CD4-positive, alpha-beta T cell treated with Interleukin-2 at 100 ng/mL for 4 hours (primary cell): ENCODE measurements at places on chromosomes 7 and 10.
A peak's percentile ranks its signal among the peaks of the same experiment; 100 is the strongest.

DNA sequence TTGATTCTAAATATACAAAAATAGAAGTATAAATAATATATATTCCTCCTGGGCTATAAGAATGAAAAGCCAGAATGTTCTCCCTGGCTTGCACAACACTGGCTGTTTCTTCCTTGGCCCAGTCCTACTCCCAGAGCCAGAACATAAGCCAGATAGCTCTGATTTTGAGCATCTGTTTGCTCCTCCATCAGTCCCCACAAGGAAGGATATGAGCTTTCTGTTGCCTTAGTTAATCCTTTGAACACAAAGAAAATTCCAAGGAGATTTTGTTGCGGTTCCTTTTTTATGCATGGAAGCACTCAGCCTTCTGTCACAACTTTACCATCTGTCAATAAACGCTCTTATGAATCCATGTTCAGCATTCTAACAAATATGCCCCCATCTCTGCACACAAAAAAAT lies 361.8 kb downstream of the IPMK start:
- no peak for DNase-seq

DNA sequence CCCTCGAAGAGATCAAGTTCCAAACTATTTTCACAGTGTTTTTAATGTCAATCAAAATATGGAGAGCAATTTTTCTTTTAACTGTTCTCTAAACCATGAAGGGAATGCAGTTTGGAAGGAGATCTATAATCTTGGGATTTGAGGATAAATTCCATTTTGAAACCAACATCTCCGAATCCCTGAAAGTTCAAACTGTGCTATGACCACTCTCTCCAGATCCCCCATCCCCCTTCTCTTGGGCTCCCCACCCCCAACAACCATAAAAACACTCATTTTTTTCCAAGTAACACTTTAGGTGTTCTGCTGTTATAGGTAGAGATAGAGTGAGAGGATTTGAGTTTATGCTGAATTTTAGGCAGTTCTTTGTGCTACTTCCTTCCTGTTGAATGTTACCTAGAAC lies 1.7 kb downstream of the CALD1 start:
- DNase-seq = no peak

- no peak for DNase-seq
Observed at GRCh38 chr7:12436896-12437535, 33.4 kb upstream of the VWDE start.

- no peak for DNase-seq
Observed at GRCh38 chr10:128097783-128098182, 28.4 kb downstream of the MKI67 start.

- no peak for DNase-seq
Observed at GRCh38 chr7:135517060-135517459, 7.2 kb upstream of the CNOT4 start.

GRCh38 chr10:99507265-99507664 lies 25.5 kb upstream of the NKX2-3 start:
- DNase-seq = no peak

DNA sequence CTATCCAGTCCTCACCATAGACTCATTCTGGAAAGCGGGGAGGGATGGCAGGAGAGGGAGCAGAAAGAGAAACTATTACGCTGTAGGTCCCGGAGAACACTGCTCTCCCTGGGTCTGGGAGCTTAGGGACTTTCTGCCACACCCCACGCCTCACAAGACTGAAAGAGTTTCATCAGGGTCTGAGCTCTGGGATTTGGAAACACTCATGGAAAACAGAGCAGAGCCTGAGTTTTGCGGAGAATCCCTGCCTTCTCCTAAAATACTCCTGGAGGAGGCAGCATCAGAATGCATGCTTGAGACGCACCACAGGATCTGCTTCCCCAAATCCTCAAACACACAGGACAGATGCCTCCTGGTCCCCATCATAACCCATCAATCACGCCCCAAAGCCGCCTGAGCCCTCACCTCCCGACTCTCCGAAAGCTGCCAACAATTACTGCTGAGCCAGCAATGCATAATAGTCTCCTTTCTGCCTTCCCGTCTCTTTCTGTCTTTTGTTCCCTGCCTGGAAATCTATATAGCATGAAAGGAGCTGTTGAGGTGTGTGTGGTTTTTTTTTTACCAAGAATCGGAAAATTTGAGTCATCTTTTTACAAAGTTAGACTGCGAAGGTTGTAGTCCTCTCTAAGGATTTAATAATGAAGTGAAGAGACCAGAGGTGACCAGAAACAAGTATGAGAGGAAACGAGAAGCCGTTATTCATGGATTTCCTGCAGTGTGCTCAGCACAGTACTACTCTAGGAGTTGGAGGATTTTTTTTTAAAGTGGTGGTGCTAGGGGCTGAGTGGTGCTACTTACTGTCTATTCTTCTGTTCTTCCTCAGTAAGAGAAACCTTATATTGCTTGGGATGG lies 37.7 kb downstream of the ASB13 start:
- peak; percentile 1 for DNase-seq

- no peak for DNase-seq
Observed at GRCh38 chr7:31705377-31705776, 18.4 kb downstream of the PPP1R17 start.

- no peak for DNase-seq
Observed at GRCh38 chr7:77498659-77499379, 38.3 kb upstream of the PTPN12 start.

- peak; percentile 82 for DNase-seq
Observed at GRCh38 chr10:3806603-3807002, 21.6 kb upstream of the KLF6 start.

DNA sequence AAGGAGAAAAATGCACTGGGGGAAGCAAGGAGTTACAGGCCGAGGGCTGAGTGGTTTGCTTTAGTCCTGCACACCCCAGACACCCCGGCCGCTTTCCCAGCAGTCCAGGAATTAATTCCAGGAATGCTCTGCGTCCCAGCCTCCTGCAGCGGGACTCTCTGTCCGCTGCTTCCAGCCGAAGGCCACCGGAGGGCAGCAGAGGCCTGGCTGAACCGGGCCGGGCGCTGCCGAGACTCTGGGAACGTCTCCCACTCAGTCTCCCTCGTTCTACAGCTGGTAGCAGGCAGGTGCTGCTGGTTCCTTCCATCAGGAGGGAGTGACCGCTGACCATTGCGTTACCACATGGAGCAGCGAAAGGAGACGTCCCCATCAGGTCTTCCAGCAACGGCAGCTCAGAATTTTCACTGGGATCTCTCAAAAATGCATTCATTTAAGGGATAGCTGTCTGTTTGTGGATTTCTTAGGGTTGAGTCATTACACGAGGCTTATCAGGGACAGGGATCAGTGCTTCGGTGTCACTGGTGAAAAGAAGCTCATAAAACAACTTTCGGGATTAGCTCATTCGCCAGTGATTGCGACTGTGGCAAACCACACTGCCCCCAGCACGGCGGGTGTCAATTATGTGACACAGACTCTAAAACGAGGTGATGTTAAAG lies 24.9 kb upstream of the PITRM1 start:
- peak; percentile 82 for DNase-seq

DNA sequence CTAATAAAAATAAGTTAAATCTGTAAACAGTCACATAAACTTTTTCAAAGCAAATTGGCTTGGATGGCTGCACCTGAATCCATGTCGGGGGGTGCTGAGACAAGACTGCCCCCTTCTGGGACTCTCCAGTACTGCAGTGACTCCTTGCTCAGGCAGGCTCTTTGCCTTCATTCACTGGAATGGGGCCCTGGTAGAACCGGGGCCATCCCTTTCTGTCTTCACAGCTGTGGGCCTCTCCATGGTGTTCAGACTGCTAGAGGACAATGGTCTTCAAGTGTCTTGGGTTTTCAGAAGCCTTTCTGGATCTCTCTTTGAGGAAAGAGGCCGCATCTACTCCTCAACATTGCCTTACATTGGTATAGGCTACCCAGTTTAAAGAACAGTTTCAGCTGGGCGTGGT lies 16.1 kb upstream of the IMPDH1 start:
- DNase-seq = peak; percentile 82

DNA sequence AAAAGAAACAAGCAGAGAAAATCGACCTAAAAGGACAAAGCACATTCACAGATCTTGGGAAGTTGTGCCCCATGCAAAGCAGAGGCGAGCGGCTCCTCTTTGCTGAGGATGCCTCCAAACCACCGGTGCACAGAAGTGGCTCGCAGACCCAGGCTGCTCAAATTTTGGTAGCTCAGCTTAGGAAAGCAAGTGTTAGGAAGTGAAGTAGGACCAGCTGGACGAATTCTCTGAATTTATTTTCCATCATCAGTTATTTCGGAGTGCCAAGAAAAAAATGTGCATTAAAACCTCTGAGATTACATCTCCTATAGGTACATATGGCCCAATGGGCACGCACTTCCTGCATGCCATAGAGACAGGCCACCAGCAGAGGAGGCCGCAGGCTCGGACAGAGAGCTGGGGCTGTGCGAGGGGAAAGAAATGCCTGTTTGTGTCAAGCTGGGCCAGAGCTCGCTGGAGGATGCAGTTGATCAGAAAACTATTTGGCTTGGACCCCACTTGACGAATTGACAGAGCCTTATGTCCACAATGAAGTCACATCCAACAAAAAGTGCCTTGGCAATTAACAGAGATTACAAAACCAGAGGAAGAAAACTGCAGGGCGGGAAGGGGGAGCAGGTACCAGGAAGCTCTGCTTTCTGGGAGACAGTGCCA lies 122.3 kb upstream of the LYZL2 start:
- DNase-seq = no peak

DNA sequence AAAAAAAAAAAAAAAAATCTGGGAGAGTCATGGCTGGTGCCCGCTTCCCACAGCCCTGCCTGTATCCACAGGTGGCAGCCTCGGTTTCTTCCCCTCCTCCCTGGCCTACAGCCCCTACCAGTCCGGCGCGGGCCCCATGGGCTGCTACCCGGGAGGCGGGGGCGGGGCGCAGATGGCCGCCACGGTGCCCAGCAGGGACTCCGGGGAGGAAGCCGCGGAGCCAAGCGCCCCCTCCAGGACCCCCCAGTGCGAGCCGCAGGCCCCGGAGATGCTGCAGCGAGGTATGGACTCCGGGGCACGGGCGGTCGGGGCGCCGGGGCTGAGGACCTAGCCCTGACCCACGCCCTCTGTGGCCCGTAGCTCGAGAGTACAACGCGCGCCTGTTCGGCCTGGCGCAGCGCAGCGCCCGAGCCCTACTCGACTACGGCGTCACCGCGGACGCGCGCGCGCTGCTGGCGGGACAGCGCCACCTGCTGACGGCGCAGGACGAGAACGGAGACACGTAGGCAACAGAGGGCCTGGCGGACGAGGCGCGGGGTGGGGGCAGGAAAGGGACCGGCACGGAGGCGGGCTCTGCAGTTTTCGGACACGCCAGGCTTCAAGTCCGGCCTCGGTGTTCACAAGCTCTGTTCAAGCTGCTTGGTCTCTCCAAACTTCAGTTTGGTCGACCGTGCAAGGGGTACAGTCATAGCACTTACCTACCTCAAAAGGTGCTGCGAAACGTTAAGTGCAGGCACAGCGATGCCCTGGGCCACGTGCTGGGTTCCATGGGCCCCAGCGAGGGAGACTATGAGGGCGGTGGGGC lies 3.9 kb downstream of the NFKB2 start:
- DNase-seq = peak; percentile 90

GRCh38 chr10:119555178-119555784 lies 12.8 kb upstream of the RGS10 start:
- no peak for DNase-seq

DNA sequence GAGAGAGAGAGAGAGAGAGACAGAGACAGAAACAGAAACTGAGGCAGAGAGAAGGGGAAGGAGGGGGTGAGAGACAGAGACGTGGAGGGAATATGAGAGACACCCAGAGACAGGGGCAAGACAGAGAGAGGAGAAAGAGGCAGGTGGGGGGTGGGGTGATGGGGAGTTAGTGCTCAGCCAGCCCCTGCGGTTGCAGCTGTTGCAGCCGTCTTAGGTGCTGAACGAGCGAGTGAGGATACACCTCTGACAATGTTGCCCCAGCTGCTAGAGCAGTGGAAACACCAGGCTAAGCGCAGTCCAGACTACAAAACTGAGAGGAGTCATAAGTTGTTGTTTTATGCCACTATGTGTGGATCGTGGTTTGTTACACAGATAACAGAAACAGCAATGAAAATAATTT lies 328.2 kb upstream of the SHH start:
- no peak for DNase-seq

DNA sequence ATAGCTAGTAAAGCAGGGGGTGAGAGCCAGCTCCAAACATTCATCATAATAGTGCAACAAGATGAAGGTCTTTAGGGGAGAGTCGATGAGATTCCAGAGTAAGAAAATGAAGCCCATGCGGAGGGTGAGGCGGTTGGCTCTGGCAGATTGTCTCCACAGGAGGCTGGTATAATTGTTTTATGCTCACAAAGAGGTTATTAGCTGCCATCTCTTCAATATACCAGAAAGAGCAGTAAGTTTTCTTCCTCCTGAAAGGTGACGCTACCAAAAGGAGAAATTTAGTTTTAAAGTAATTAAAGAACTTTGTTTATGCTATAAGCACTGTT lies 59.2 kb upstream of the KCNIP2 start:
- no peak for DNase-seq

- DNase-seq = peak; percentile 84
Observed at GRCh38 chr7:26156451-26157420, 4.7 kb downstream of the NFE2L3 start.

- DNase-seq = no peak
Observed at GRCh38 chr10:122078965-122079795, 90.2 kb downstream of the TACC2 start.

- DNase-seq = no peak
Observed at GRCh38 chr10:90417476-90418210, 440.2 kb downstream of the HTR7 start.

- DNase-seq = no peak
Observed at GRCh38 chr7:92043637-92044036, 90.6 kb downstream of the CYP51A1 start.

GRCh38 chr7:139205843-139206242 lies 25.2 kb upstream of the UBN2 start:
- no peak for DNase-seq

GRCh38 chr10:70317943-70318318 lies 34.1 kb upstream of the NPFFR1 start:
- DNase-seq = no peak

DNA sequence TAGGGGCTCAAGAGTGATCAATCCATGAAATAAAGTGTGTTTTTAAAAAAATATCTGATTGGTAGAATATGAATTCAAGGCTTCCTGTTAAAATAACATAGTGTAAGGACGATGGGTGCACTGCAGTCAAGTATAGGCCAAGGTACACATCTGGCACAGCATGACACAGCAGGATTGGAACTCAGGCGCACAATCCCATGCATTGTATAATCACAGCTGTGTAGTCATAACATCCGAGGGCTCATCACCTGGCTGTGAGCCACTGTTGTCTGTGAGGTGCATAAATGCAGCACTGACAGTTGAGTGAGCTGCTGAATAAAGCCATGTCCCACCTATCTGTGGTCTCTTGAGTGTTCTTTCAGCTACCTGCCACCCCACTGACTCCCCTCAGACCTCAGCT lies 142.3 kb upstream of the HPS1 start:
- no peak for DNase-seq

DNA sequence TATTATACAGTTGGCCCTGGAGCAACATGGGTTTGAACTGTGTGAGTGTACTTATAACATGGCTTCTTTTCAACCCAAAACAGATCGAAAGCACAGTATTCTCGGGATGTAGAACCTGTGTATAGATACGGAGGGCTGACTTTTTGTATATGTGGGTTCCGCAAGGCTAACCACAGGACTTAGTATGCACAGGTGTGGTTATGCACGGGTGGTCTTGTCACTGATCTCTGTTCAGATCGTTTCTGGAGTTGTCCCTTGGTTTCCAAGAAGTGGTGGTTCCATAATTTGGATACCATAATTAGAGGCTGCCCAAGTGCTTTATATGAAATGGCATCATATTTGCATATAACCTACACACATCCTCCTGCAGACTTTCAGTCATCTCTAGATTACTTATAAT lies 10.9 kb upstream of the BHLHA15 start:
- DNase-seq = no peak

GRCh38 chr7:96310110-96310509 lies 11.8 kb downstream of the SLC25A13 start:
- no peak for DNase-seq

GRCh38 chr10:116088985-116089384 lies 184.0 kb downstream of the GFRA1 start:
- no peak for DNase-seq
